ENCODE measurements at places on chromosomes 3 and 15. TPM values are rescaled to one million over a fixed set of nuclear protein-coding genes. Genes with fewer than 3 reads are reported as not detected.

The SCG3 gene
- not detected for total RNA-seq

The AAGAB gene
- 42.2 TPM for total RNA-seq

The DUOXA2 gene
- not detected for total RNA-seq

GRCh38 chr15:45105586-45105985 is 8.4 kb downstream of the DUOX2 start:
- no peaks in the 10 kb centered on the region for H3K4me1 ChIP-seq
- H3K27me3 ChIP-seq: no peaks in the 10 kb centered on the region
- no peak overlapping the region for H3K27ac ChIP-seq

GRCh38 chr3:11568503-11569155 is 75.1 kb downstream of the VGLL4 start:
- H3K4me1 ChIP-seq: peaks cover 34% of the 10 kb centered on the region
- H3K4me3 ChIP-seq: peak overlapping the region; percentile 30
- H3K27ac ChIP-seq: peak overlapping the region; percentile 96
- no peaks in the 10 kb centered on the region for H3K27me3 ChIP-seq
- H3K36me3 ChIP-seq: no peaks in the 10 kb centered on the region
- peak; percentile 52 for DNase-seq

GRCh38 chr3:141353652-141354495 is 14.4 kb upstream of the ZBTB38 start:
- H3K4me1 ChIP-seq: no peaks in the 10 kb centered on the region
- peaks cover 23% of the 10 kb centered on the region for H3K27me3 ChIP-seq
- no peak overlapping the region for H3K4me3 ChIP-seq
- H3K36me3 ChIP-seq: no peaks in the 10 kb centered on the region

DNA sequence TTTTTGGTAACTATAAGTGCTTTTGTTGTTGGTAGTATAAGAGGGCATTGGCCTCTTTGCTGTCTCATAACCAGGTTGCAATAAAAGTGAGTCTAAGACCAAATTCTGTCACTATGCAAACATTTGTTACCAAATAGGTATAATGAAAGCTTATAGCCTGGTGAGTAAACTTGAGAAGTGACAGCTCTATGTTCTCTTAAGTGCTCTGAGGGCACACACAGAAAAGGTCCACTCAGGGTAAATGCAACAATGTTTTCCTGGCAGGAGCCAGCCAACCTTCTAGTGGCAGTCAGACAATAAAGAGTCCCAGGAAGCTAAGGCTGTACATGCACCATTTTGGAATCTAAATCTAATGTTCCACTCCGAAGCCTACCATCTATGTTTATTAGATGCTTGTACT is 262.1 kb upstream of the TGFBR2 start:
- no peaks in the 10 kb centered on the region for H3K36me3 ChIP-seq
- no peak overlapping the region for H3K27ac ChIP-seq
- no peak overlapping the region for H3K4me3 ChIP-seq
- H3K27me3 ChIP-seq: no peaks in the 10 kb centered on the region
- peak; percentile 58 for DNase-seq
- H3K4me1 ChIP-seq: peaks cover 28% of the 10 kb centered on the region

GRCh38 chr15:70723927-70724326 is 39.4 kb downstream of the UACA start:
- no peak overlapping the region for H3K4me3 ChIP-seq
- no peaks in the 10 kb centered on the region for H3K27me3 ChIP-seq
- H3K36me3 ChIP-seq: no peaks in the 10 kb centered on the region
- no peak overlapping the region for H3K27ac ChIP-seq
- no peak for DNase-seq
- no peaks in the 10 kb centered on the region for H3K4me1 ChIP-seq

DNA sequence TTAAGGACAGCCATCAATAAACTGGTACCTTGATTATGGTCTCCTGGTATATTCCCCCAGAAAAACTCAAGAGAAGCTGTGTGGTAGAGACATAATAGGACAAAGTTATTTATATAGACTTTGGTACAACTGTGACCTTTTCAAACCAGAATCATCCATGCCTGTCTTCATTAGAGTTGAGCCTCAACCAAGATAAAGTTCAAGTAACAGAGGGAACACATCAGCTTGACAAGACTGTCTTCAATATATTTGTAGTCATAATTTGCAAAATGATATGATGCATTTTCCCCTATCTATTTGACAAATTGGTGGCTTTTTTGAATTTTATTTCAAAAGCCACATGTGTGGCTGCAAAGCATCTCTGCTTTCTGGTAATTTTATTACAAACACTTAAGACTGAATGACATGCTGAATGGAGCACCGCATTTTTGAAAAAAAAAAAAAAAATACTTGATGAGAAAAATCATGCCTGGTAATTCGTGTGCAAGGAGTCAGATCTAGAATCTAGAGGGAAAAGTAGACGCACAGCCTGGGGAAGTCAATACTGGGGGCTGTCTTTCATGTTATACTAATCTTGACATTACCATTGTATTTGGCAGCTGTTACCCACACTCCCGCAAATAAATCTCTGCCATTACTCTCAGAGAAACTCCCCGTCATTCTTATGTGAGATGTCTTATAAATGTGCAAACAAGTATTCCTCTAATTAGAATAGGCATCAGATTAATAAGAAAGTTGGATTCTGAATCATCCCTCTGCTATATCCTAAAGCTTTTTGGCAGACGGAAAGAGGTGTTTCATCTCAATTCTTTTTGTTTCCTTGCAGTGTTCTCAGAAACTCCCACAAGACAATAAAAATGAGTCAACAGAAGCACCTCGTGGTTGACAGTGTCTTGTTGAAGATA is 554.8 kb upstream of the CBLB start:
- no peak overlapping the region for H3K4me3 ChIP-seq
- H3K27me3 ChIP-seq: no peaks in the 10 kb centered on the region
- DNase-seq: peak; percentile 20
- H3K27ac ChIP-seq: no peak overlapping the region
